ENCODE measurements at places on chromosomes 11 and 22.

DNA sequence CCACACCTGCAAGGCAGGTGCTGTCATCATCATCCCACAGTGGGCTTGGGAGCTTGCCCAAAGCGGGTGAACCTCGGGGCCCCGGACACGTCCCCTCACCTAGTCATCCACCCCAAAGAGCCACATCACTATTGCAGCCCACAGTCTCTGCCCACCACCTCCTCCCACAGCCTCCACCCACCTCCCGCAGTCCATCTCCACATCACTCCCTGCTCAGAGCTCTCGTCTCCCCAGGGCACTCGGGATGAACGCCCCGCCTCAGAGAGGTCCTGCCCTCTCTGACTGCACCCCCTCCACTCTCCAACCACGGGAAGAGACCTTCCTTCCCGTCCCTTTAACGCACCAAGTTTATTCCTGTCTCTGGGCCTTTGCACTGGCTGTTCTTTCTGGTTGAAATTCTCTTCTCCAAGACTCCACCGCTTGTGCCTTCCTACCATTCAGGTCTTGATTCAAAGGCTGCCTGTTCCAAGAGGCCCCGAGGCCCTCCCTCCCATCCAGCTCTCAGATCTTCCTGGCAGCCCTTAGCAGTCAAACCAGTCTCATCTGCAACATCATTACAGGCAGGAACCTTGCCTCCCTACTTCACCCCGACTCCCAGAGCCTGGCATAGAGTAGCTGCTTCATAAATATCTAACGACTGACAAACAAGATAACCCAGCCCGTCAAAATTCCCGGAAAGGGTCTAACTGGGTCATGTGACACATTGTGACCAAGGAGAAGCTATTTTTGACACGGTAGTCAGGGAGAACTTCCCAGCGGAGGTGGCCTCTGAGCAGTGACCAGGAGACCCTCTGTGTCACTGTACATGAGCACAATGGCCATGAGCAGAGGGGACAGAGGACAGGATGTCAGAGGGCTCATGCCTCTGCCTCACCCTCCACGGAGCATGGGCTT, 11.1 kb downstream of the KCNJ4 start:
- DNase-seq: no peak

- peak; percentile 12 for DNase-seq
These were observed 98.3 kb upstream of the CHRM4 start for GRCh38 chr11:46489656-46490560.

DNA sequence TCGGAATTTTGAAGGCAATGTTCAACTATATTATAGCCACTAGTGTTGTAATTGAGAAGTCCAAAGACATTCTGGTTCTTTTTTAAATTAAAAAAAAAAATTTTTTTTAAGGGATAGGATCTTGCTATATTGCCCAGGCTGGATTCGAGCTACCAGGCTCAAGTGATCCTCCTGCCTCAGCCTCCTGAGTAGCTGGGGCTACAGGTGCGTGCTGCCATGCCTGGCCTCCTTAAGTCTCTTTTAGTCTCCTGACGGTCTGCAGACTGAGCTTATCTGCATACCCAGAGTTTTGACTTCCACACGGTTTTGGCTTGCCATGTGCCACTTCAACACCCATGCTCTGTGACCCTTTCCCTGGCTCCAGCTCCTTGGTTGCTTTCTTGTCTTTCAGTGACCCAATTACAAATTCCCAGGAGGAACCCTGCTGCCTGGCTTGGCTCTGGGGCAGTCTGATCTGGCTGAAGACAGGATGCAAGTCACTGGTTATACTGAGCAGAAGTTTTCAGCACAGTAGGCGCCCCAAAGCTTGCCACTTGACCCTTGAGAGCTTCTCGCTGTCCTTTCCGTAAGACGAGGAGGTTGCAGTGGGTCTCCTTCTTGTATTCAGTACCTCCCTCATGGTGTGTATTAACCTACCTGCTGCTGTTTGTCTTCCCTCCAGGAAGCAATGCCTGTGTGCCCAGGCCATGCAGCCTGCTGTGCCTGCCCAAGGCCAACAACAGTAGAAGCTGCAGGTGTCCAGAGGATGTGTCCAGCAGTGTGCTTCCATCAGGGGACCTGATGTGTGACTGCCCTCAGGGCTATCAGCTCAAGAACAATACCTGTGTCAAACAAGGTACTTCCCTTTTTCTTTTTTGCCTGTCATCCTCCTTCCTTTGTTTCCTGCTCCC, 113.8 kb upstream of the SORL1-AS1 start:
- no peak for DNase-seq

DNA sequence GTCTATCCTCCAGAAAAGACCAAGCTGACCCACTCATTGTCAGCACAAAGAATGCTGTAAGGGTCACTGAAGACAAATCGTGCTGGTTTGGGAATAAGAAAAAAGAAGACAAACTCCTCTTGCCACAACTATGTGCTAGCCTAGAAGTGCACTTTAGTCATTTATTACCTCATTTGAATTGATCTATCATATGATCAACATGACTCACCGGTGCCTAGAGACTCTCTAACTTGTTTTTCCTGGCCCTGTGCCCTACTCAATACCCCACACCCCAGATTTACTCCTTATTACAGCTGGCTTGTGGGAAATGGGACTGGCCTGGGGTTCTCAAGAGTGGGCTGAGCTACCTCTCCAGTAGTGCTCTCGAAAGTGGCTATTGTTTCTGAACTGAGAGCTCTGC, 35.9 kb upstream of the HORMAD2 start:
- peak; percentile 70 for DNase-seq

DNA sequence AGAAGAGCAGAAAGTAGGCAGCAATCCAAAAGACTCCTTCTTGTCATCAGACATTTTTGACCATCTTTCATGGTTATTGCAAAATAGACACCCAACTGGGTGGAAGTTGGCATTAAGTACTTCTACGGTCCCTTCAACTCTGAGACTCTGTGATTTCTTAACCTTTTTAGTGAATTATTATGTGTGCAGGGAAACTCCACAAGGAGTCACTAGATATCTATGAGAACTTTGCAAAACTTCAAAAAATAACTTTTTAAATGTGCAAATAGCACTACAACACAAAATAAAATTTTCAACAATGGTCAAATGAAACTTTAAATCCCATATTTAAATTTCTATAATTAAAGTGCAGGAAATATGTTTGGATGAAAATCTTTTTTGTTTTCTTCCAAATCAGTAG, 88.7 kb downstream of the SLC17A6 start:
- DNase-seq: no peak

GRCh38 chr11:91686281-91686680, 538.3 kb upstream of the FAT3 start:
- DNase-seq: no peak

- DNase-seq: no peak
These were observed 105.7 kb upstream of the LUZP2 start for GRCh38 chr11:24391167-24391566.

DNA sequence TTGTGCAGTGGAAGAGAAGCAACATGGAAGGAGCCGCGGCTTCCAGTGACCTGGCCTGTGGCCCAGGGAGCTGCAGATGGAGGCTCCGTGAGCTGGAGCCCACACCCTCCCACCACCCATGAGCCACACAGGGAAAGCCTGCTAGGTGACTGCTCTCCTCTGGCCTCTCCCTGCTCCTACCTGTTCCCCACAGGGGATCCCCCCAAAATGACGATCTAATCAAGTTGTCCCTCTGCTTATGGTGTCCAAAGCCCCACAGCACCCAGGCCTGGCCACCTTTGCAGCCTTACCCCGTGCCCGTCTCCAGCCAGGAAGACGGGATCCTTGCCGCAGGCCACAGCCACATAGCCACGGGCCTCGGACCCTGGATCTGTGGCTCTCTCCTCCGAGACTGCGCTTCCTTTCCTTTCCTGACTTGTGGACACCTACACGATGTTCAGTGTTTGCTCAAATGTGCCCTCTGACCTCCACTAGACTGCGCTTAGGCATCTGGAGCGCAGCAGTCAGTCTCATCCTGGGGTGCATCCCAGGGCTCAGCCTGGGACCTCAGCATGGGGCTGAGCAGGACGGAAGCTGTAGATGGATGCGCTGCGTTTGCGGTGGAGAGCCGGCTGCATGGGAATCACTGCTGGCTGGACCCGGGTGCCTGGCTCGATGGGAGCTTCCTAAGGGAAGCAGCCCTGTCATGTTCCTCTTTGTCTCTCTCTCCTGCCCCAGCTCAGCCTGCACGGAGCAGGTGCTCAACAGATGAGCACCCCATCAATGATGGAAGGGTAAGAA, 133.3 kb downstream of the ST3GAL4 start:
- DNase-seq: no peak

GRCh38 chr11:126718276-126718675, 282.3 kb downstream of the KIRREL3 start:
- DNase-seq: peak; percentile 75

DNA sequence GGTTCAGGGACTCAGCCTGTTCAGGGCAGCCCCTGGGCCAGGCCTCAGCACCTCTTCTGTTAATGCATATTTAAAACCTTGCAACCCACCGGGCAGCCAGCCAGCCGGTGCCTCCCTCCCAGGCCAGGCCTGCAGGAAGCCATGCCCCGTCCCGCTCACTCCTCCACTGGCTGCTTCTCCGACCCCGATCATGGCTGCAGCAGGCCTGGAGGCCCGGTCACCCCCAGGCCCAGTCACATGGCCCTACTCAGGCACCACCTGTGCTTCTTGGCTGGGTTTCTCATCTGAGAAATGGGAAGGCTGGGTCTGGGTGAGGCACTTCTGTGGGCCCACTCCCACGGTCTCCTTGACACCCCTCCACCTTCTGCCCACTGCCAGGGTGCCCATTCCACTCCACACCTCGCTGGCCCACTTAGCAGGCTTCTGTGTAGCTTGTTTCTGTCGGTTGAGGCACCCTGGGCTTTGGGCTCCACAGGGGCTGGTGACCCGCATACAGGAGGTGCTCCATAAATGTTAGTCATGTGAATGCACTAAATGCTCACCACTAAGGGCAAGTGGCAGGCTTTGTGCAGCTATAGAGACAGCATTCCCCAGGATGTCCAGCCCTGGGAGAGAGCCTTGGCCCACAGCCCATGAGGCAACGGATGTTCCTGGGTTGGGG, 11.4 kb downstream of the RTN4R start:
- DNase-seq: no peak

DNA sequence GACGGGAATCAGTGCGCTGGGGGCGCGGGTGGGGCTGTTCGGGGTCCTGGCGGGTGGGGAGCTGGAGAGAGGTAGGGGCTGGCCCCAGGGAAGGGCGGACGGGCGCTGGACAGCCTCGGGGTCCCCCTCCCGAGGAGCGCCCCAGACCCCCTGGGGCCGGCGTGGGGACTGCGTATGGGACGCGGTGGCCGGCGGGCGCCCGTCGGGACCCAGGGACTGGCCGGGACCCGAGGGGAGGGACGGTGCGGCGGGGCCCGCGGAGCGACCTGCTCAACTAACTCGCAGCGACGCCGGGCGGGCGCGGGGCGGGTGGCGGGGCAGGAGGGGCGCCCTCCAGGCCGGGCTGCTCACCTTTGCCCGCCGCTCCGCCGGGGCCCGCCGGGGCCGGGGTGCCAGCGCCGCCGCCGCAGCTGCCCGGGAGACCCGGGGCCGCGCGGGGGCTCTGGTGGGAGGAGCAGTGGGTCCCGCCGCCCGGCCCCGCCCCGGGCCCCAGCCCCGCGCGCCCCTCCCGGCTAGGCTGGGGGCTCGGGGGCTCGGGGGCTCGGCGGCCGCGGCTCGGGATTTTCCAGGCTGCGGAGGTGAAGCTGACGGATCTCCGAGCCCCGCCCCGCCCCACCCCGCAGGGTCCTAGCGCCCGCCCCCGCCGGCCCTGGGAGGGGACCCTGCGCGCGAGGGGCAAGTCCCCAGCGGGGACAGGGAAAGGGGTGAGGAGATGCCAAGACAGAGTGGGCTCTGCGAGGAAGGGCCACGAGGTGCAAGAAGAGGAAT, 12.3 kb downstream of the STARD10 start:
- DNase-seq: no peak

DNA sequence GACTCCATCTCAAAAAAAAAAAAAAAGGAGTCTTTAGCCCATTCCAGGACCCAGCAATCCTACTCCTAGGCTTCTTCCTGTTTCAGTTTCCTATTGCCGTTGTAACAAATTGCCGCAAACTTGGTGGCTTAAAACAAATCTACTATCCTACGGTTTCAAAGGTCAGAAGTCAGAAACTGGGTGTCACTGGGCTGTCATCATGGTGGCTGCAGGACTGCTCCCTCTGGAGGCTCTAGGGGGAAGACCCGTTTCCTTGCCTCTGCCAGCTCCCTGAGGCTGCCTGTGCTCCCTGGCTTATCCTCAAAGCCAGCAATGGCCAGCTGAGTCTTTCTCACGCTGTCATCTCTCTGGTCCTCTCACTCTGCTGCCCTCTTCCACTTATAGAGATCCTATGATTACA, 8.7 kb upstream of the DAGLA start:
- no peak for DNase-seq

DNA sequence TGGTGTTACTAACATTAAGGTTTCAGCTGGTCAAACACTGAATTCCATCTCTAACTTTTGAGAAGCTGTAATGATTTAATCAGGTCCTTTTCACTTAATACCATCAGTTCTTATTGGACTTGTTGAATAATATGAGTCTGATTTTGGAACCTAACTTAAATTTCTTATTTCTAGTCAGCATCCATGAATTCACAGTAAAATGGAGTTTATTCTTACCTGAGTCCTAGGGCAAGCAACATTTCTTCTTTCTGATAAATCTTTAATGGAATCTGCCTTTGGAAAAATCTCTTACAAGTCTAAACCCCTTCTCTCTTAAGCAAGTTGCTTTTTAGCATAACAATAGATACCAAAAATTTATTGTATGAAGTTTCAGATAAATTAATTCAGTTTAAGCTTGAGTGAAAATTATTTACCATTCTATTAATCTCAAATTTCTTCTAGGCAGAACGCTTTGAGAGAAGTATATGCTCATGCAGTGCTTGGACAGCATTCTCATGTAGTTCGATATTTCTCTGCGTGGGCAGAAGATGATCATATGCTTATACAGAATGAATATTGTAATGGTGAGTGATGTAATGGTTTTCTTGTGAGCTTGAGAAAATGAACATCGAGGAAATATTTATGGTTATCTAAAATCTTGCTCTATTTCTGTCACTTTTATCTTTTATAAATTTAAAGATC, 3.4 kb downstream of the WEE1 start:
- no peak for DNase-seq

GRCh38 chr11:66851239-66851596, 5.6 kb upstream of the LRFN4 start:
- DNase-seq: no peak

GRCh38 chr11:11965656-11966353, 42.6 kb downstream of the DKK3 start:
- DNase-seq: no peak

GRCh38 chr11:120324932-120325810, at the start of gene TLCD5:
TSS of gene TLCD5 (plus strand) at chr11:120325299. CDS start at chr11:120327442, 2,143 bp downstream.
- peak; percentile 86 for DNase-seq

- no peak for DNase-seq
These were observed 227.4 kb downstream of the INSC start for GRCh38 chr11:15342163-15342562.

GRCh38 chr22:22784249-22785039, 103.2 kb upstream of the IGLL5 start:
- DNase-seq: no peak

DNA sequence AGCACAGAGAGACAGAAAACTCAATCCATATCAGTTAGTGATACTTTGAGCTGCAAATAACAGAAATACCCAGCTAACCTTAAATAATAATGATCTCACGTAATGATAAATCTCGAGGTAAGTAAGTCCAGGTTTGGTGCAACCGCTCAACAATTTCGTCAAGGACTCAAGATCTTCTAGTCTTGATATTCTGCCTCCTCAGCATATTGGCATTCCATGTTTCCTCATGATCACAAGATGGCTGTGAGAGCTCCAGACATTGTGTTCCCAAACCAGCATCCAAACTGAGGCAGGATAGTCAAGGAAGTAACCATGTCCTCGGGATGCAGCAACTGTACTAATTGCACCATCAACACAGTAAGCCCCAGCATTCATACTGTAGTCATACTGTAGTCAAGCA, 7.5 kb upstream of the LARGE1 start:
- no peak for DNase-seq
